ENCODE measurements at places on chromosomes 5 and 9.
A peak's percentile ranks its signal among the peaks of the same experiment; 100 is the strongest.

DNA sequence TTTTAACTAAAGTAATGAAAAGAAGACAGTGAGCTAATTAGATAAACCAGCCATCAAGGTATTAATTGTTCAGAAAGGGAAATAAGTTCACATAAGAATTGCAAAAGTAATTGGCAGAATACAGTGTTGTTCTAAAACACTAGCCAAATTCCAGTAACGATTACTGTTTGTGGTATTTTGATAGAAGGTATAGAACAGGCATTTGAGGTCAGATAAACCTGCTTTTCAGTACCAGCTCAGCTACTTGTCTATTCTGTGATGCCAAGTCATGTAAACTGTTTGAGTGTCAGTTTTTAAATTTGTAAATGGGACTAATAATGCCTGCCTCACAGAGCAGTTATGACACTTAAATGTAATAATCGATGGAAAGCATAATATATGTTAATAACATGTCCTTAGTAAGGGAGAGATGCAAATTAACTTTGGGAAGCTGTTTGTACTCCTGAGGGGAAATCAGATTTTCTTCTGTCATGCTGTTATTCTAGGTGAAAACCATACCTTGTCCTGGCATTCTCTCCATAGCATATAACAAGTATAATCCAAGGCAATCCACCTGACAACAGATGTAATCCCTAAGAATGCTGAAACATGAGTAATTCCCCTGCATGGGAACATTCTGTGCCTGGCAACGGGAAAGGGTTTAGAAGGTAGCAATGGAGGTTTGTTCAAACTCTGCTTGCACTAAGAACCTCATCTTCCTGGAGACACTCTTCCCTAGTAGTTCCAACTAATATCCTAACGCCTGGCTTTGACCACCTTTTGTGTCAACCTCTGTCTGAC lies 509.5 kb upstream of the PAPPA start:
- no peak for DNase-seq

- DNase-seq = no peak
Observed at GRCh38 chr9:75229605-75230332, 141.5 kb downstream of the OSTF1 start.

- no peak for DNase-seq
Observed at GRCh38 chr5:133340002-133340755, 272.2 kb downstream of the FSTL4 start.

DNA sequence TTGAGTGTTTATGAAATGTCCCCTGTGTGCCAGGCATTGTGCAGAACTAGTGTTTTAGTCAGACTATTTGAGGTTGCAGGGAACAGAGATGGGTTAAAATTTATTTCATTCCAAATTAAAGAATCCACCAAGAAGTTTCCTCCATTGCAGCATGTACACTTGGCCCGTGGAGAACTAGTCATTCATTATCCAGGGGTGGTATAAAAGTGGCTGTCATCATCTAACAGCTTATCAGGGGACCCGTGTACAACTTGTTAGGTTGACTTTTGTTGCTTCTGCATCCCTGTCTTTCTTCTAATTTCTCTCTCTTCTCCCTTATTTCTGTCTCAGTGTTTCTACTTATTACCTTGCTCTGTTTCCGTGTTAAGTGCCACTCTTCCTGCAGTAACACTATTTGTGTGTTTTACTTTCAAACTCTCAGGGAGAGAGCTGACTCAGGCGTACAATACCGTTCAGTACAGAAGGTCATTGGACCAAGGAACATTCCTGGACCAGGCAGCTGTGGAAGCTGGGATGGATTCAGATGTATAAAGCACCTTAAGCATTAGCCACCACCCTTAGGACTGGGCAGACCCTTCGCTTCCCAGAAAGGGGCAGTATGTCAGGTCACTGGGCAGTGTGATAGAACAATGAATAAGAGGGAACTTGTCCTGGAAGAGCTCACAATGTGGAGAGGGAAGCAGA lies 36.1 kb downstream of the MAP3K1 start:
- DNase-seq = no peak

DNA sequence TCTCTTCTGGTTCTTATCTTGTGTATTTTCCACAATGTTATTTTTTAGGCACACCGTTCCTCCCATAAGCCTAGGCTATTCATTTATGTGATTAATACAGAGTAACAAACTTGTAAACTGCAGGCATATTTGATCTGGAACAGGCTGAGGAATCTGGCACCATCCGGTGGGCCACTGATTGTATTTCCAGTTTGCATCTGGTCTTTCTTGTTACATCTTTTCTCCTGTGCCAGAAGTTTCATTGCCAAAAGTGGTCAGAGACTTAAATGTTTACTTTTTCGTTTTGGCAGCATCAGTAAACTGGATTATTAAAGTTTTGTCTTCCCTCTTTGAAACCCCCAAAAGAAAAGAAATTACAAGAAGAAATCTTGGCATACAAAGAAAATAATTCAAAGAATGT lies 17.9 kb upstream of the ZCCHC7 start:
- DNase-seq = no peak

DNA sequence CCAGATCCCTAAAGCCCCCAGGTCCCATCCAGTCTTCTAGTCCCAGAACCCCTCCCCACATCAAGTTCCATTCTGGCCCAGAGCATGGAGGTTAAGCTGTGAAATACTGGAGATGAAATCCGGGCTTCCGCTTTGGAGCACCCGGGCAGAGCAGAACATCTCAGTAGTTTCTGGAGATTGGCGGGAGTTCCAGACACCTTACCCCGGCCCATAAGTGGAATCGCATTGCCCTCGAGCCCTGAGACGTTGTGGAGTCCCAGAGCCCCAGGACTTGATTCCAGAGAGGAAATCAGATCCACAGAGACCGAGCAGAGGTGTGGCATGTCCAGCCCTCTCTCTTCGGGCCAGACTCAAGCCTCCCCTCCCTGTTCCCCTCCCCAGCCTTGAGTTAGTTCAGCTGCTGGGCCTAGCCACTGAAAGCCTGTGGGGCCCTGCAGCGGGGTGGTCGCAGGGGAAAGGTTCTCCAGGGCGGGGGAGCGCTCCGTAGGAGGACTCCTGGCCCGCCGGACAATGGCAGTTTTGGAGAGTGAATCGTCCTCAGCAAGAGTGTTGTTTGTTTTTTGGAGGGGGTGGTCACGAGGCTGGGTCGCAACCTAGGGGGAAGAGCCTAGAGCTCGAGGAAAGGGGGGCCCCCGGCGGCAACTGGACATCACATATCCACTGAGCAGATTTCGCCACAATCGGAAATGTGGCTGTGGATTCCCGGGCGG lies 1.0 kb upstream of the PAX5 start:
- DNase-seq = no peak

GRCh38 chr9:99785010-99785590 lies 36.6 kb upstream of the NR4A3 start:
- DNase-seq = no peak

DNA sequence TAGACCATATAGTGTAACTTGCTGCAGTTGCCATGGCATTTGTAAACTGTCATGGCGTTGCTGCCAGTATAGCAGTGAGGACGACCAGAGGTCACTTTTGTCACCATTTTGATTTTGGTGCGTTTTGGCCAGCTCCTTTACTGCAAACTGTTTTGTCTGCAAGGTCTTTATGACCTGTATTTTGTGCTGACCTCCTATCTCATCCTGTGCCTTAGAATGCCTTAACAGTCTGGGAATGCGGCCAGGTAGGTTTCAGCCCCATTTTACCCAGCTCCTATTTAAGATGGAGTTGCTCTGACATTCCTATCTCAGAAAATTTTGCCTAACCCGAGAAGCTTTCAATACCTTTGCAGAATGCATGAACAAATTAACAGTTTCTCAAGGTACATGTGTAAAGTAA lies 914.4 kb upstream of the ACO1 start:
- no peak for DNase-seq

- no peak for DNase-seq
Observed at GRCh38 chr5:96818125-96818788, 10.5 kb upstream of the ERAP1 start.

- DNase-seq = no peak
Observed at GRCh38 chr5:137072361-137073115, 426.6 kb downstream of the SPOCK1 start.

GRCh38 chr9:86667307-86667706 lies 280.0 kb downstream of the GAS1 start:
- DNase-seq = no peak

- peak; percentile 52 for DNase-seq
Observed at GRCh38 chr9:72477930-72478518, 43.4 kb upstream of the TMC1 start.
